ENCODE measurements at places on chromosomes 5 and 9.

DNA sequence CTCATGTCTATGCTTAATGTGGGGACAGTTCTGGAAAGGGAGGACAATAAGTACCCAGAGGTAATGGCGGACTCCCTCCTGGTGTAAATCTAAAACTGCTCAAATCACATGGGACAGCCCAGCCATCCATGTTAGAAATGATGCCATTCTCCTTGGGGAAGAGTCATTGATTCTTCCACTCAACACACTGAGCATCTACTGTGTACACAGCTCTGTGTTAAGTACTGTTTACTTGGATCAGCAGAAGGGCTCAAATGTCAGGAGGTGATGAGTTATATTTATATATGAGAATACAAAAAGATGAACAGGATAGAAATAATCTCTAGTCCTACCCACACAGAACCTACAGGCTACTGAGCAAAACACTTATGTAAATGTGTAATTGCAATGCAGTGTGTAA is 31.8 kb upstream of the NANS start:
- peaks cover 3% of the 10 kb centered on the region for H3K4me1 ChIP-seq
- no peak overlapping the region for H3K4me3 ChIP-seq
- peaks cover under 1% of the 10 kb centered on the region for H3K36me3 ChIP-seq
- H3K27me3 ChIP-seq = no peaks in the 10 kb centered on the region

DNA sequence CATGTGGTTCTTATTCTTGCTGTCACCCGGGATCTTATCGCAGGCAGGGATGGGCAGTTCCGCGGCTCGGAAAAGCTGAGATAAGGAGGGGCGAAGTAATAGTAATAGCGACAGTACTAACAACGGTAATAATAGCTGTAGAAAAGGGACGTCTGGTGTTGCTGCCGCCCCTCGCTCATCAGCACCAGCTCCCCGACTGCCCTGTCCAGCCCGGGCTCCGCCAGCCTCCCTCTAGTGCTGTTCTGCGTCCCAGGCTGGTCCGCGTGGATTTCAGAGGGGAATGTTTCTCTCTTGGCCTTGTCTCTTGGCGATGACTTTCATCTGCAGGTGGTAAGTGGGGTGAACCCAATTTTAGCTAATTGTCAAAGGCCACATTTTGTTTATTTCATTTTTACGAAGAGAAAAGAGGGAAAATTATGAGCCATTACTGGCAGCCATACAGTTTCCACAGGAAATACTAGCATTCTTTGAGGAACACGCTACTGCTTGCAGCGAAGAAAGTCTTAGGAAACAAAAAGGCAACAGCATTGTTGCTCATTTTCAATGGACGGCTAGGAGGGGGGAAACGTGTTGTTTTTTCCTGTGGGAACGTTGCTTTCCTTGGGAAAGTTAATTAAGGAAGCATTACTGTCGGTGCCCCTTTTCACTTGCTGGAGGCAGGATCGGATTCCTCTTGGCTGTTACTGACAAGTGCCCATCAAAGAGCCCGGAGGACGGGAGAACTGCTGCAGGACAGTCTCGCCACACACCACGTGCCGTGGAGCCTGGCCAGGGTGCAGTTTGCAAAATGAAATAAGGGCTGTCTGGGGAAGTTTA is 762 bp downstream of the SNCAIP start:
- peaks cover 47% of the 10 kb centered on the region for H3K27me3 ChIP-seq
- DNase-seq = peak; percentile 29
- H3K4me3 ChIP-seq = peak overlapping the region; percentile 84
- peaks cover 10% of the 10 kb centered on the region for H3K36me3 ChIP-seq

- peak overlapping the region; percentile 16 for H3K27ac ChIP-seq
- no peaks in the 10 kb centered on the region for H3K4me1 ChIP-seq
- DNase-seq = no peak
- H3K4me3 ChIP-seq = no peak overlapping the region
- 0 out of 2 replicates have a peak, but pooled peaks cover 2% of the 10 kb centered on the region for H3K27me3 ChIP-seq
Observed at GRCh38 chr5:759781-760362, 24.7 kb downstream of the ZDHHC11B start.

DNA sequence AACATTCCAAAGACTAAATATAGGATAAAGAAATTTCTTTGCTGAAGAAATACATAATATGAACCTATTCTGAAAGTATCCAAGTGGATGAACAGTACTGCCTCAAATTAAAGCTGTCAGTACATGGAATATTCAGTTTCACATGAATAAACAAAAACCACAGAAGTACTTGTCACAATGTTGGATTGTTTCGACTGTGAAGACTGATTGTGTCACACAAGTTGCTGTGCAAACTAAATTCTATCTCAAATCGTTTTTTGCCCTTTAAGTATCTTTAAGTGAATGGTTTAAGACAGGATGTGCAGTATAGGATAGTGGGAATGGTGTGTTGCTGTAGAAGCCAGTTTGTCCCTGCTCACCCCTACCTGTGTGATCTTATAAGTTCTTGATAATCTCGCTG is 137.4 kb upstream of the OTULINL start:
- no peak for DNase-seq
- no peak overlapping the region for H3K4me3 ChIP-seq
- H3K27me3 ChIP-seq = no peaks in the 10 kb centered on the region
- peaks cover 36% of the 10 kb centered on the region for H3K4me1 ChIP-seq

GRCh38 chr5:36418152-36418979 is 116.7 kb upstream of the RANBP3L start:
- H3K27ac ChIP-seq = no peak overlapping the region
- no peak overlapping the region for H3K4me3 ChIP-seq
- DNase-seq = no peak
- H3K4me1 ChIP-seq = peaks cover 38% of the 10 kb centered on the region
- peaks cover 76% of the 10 kb centered on the region for H3K27me3 ChIP-seq
- no peaks in the 10 kb centered on the region for H3K36me3 ChIP-seq

DNA sequence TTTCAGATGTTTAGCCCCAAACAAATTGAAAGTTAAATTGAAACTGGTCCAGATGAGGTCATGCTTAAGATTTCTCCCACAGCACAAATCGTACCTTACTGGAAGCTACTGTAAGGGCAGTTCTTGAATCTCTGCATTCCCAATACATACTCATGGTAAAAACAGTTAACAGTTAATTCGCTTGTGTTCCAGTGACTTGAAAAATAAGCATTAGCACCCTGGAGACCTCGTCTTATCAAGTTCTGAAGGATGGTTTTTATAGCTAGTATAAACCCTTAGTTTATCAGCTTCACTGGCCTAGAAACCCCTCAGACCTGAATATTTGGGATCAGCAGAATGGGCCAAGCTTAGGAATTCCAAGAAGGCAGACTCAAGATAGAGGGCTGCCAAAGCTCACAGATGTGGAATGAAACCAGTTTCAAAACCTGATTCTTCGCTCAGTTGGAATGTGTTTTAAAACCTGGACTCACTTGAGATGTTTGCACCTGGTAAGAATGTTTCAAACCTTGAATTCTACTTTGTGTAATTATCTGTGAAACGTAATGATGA is 103.6 kb downstream of the C9orf152 start:
- no peaks in the 10 kb centered on the region for H3K36me3 ChIP-seq
- peak overlapping the region; percentile 36 for H3K27ac ChIP-seq
- H3K4me3 ChIP-seq = no peak overlapping the region
- peaks cover 77% of the 10 kb centered on the region for H3K4me1 ChIP-seq

DNA sequence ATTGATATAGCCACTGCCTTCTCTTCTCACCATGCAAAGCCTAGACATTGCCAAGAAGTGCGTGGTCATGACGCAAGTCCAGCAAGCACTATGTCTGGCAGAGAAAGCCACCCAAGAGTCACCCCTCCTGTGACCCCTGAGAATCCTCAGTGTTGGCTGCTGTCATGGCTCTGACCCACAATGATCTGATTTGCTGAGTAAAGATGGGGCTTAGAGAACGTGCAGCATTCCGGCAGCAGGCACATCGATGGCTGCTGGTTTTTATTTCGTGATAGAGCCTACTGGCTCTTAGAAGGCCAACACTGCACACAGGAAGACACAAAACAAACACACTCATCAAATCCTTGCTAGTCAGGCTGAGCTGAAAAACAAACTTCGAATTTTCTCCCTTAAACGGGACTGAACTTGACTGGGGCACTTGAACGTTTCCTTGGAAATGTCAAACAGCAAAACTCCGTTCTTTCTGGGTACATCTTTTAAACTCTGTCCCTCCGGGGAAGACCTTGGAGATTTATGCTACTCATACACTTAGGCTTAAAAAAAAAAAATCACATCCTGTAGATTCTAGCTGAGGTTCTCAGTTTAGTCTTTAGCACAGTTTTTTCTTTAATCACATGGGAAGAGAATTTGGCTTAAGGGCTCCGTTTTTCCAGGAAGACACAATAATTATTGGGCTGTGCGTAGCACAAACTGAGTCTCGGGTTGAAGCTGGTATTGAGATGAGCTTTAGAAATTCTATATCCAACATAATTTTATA is 88.2 kb upstream of the BASP1 start:
- no peaks in the 10 kb centered on the region for H3K36me3 ChIP-seq
- no peak overlapping the region for H3K4me3 ChIP-seq
- no peak overlapping the region for H3K27ac ChIP-seq
- no peak for DNase-seq

GRCh38 chr5:146441896-146442295 is 5.2 kb upstream of the TCERG1 start:
- H3K36me3 ChIP-seq = no peaks in the 10 kb centered on the region
- no peak overlapping the region for H3K27ac ChIP-seq
- no peaks in the 10 kb centered on the region for H3K4me1 ChIP-seq
- DNase-seq = no peak
- H3K27me3 ChIP-seq = peaks cover under 1% of the 10 kb centered on the region

DNA sequence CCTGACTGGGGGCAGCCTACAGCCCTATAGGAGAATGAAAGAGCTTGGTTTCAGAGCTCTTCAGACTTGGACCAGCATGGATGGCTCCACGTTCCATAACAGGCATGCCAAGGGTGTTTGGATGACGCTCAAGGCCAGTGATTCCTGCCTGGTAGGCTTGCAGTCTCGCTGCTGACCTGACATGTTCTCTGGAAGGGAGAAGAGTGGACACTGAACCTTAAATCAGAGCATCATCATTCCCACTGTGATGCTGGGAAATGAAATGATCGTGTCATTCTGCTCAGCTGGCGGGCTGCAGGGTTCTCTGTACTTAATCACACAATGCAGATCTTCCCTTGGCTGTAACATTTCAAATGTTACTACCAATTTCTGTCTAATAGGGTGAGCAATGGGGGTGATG is 57.0 kb downstream of the CFAP90 start:
- H3K27ac ChIP-seq = peak overlapping the region; percentile 63
- peaks cover 32% of the 10 kb centered on the region for H3K36me3 ChIP-seq
- H3K4me3 ChIP-seq = no peak overlapping the region

Data from WTC11 (cell line).